ENCODE measurements at places on chromosomes 5 and 9.

- DNase-seq: no peak
These were observed 78.3 kb upstream of the HCN1 start for GRCh38 chr5:45774528-45774927.

- DNase-seq: no peak
These were observed 9.0 kb downstream of the TOR1B start for GRCh38 chr9:129811967-129812363.

GRCh38 chr5:156892223-156892622 is 42.1 kb downstream of the PPP1R2B start:
- DNase-seq: no peak

DNA sequence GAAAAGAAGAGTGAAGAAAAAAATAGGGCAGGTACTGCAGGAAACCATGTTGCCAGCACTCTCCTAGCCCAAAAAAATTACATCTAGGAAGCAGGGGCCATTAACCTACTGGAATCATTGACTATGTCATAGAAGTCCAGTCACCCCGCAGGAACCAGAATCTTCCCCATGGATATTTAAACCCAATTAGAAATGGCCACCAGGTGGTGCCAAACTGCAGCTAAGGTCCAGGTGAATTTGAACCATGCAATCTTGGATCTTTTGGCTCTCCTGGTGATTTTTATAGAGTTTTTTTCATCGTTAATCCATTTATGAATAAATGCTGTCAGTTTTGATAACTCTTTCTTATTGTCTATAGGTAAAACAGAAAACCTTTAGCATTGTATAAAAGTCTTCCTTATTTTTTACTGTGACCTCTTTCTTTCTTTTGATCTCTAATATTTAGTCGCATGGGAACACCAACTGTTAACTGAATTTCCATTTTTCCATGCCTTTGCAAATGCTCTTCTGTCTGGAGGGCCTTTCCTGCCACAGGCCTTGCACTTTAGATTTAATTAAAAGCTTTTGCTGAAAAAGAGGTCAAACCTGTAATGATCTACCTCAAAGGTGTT is 147.5 kb upstream of the FGF10 start:
- peak; percentile 28 for DNase-seq

- no peak for DNase-seq
These were observed 20.0 kb downstream of the PHF2 start for GRCh38 chr9:93596399-93596798.

GRCh38 chr5:26434688-26435087 is 603.7 kb downstream of the CDH9 start:
- no peak for DNase-seq

DNA sequence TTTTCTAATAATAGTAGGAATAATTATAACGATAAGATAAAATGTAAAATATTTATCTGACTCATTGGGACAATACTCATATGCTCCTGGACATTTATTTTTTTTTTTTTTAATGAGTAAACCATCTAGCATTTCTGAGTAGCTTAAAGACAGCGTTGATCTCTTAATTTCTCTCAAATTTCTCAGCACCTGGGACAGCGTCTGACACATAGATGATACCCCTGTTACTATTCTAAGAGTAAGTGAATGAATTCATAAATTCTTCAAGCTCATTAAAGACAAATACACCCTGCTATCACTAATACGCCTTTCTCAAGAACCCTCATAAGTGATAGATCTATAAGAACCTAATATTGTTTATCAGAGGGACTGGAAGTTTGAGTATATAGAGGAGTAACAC is 12.0 kb upstream of the HTR4 start:
- no peak for DNase-seq

DNA sequence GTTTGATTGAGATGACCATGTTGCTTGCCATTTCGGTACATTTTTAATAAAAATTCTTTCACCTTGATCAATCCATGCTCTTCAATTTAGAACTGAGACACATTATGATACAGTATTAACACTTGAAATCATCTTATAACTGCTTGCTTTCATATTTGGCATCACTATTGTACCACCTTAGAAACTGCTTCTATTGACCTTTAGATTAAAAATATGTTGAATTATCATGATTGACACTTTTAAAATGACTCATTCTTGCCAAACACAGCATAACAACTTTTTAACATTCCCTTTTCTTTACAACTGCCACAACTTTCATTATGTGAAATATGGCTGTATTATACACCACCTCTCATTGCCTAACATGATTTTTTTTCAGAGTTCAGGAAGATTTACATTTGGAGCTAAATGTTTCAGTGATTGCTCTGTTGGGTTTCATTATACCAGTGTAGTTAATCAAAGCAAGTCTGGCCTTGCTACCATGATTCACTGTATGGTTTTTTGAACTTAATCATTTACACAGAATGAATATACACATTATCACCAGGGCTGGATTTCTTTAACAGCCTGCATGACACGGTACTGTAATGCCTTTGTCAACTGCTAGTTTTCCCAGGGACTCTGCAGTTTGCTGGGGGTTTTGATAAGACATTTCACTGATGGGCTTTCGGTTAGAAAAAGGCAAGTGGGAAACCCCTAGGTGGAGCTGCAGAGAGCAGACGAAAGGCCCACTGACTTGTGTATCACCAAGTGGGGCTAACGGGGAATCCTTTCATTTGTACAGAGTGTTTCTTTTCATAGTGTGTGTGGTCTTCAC is 93.6 kb upstream of the TLE4 start:
- peak; percentile 55 for DNase-seq

- no peak for DNase-seq
These were observed 50.8 kb downstream of the SEC61B start for GRCh38 chr9:99272836-99273235.

DNA sequence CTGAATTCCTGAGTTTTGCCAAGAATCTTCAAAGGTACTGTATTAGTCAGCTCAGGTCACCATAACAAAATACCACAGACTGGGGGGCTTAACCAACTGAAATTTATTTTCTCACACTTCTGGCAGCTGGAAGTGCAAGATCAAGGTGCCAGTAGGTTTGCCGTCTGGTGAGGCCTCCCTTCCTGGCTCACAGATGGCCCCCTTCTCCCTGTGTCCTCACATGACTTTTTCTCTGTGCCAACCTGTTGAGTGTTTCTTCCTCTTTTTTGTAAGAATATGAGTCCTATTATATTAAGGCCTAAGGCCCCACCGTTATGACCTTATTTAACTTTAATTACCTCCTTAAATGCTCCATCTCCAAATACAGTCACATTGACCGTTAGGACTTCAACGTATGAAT is 156.1 kb upstream of the KIF2A start:
- DNase-seq: no peak

- no peak for DNase-seq
These were observed 1188.9 kb upstream of the C9orf72 start for GRCh38 chr9:28762167-28762566.

DNA sequence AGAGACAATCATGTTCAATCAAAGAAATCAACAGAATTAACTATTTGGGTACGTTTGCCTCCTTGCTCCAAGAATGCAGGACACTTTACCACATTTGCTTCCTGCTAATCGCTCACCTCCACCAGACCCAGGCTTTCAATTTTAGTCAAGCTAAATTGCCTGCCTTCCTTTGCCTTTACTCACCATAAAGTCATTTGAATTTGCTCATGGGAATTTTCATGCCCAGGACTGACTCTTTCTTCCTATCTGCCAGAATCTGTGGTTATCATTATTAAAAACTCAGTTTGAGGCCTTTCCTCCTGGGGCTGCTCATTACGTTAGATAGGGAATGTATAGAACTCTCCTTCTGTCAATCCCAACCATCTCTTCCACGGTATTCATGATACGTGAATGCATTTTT is 1935.3 kb upstream of the WWC1 start:
- no peak for DNase-seq

GRCh38 chr9:133371261-133371711 is 4.6 kb downstream of the SURF4 start:
- DNase-seq: no peak

- no peak for DNase-seq
These were observed 181.1 kb upstream of the MEF2C start for GRCh38 chr5:89064054-89064453.

DNA sequence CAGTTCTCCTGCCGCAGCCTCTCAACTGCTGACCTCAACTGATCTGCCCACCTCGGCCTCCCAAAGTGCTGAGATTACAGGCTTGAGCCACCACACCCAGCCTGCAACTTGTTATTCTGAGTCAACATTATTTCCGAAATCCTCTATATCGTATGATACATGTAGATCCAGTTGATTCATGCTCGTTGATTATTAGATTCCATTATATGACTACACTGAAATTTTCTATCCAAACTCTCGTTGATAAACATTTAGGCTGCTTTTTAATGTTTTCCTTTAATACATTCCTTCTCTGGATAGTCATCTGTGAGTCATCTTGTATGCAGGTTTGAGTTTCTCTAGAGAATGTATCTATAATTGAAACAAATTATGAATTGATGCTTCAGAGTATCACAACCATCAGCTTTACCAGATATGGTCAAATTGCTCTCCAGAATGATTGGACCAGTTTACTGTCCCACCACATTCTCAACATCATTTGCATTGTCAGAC is 4.1 kb downstream of the CDK7 start:
- no peak for DNase-seq

DNA sequence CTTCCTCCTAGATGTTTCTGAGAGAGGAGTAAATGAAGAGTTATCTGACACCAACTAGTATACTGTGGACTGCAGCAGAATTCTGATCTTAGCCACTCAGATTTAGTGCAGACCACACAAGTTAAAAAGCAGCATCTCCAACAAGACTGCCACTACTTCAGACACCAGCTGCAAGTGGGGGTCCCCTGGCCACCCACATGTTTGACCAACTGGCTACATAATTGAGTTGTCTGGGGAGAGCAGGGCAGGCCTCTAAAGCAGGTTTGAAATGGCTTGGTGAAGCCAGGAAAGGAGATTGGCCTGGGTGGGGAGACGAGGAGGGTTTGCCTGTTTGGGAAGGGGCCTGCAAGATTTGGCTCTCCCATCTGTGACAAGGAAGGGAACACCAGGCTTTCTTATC is 40.5 kb upstream of the FAM81B start:
- DNase-seq: no peak

GRCh38 chr9:19554529-19554928 is 145.7 kb downstream of the ACER2 start:
- no peak for DNase-seq

- peak; percentile 36 for DNase-seq
These were observed 530 bp downstream of the BBLN start for GRCh38 chr9:128160603-128160987.

GRCh38 chr5:157020511-157021222 is 38.2 kb downstream of the HAVCR1 start:
- DNase-seq: no peak

DNA sequence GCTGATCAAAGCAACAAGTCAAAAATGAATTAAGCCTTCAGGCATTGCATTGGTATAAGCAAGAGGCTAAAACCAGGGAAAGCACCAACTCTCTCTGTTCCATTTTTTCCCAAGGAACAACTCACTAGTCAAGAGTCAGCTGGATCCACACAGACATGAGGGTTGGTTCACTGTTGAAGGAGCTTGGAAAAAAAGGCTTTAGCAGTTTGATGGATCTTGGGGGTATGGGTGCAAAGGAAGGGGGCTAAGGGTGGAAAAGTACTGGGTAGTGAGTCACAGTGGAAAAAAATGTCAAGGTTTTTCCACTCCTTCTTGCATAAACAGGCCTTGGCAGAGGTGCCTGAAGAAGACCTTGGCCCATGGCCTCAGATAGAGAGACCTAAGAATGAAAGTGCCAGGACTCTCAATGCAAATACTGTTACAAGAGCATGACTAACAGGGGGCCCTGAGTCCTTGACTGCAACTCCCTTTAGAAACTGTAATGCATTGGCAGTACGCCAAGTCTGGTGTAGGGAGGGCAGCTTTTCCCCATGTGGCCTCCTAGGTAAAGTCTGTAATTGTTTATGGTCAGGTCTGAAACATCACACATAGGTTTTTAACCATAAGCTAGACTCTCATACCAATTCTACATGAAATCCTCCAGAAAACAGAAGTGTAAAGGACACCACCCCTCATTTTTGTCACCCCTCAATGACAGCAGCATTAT is 23.7 kb downstream of the ACTL7A start:
- no peak for DNase-seq

- DNase-seq: no peak
These were observed 48.3 kb downstream of the DENND1A start for GRCh38 chr9:123881604-123882003.

DNA sequence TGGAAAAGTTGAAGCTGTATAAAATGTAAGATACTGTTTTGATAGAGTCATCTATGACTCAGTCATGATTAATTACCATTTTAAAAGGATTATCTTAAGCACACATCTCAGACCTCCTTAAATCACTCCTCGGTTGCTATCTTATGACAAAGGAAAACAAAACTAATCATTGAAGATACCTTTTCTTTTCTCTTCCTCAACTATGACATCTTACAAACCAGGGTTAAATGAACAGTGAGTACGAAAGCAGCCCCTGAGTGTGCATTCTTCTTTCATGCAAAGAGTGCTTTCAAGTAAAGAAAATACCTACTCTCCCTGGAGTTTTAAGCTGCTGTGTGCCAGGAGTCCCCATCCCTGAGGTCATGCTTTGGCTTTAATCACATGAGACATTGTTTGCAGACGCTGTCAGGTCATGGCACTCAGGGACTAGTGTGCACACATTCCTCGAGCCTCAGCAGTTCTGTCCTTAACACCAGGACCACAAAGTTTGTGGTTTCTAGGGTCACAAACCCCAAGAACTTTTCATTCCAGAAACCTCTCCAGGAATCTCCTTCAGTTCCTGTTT is 86.7 kb upstream of the ICE1 start:
- no peak for DNase-seq

GRCh38 chr9:107650321-107650720 is 160.8 kb upstream of the KLF4 start:
- DNase-seq: no peak

DNA sequence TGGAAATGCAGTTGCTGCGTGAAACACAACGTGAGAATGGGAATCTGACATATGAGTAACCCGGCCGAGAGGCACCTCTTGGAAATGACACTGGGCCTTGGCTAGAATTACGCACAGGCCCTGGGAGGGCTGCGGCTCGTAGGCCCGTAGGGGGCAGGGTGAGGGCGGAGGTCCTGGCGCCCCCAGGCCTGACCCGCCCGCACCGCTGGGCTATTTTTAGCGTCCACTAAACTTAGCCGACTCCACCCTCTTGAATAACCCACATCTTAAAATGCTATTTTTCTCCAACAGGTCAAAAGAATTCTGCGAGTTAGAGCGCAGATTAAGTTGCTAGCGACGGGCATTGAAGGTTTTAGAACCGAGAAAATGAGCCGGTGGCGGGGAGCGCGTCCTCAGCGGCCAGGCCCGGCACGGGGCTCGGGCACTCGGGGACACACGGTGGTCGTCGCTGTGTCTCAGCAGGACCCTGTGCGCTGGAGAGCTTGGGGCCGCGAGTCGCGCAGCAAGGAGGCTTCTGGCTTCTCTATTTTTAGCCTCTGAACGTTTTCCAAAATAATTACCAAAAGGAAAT is 168.5 kb downstream of the AUH start:
- peak; percentile 29 for DNase-seq

DNA sequence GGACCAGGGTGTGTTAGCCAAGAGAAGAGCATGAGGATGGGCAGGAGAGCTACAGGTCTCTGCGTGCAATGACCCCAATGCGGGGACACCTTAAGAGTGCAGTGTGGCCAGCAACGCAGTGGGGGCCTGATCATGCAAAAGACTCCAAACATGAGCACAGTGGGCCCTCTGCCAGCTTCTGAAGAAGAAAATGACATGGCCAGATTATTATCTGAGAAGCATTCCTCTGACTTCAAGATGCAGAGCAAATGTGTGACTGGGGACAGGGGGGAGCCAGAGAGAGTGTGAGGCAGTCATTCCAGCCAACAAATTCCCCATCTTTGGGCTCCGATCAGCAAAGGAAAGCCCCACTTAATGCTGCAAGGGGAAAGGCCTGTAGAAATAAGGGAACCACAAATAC is 229.4 kb downstream of the CDK5RAP2 start:
- DNase-seq: no peak

GRCh38 chr5:33726422-33727165 is 165.2 kb downstream of the ADAMTS12 start:
- no peak for DNase-seq

All from head of caudate nucleus (tissue), 42 donors.